ELF-1 (cell line): ENCODE measurements at places on chromosomes 1 and 21.

DNA sequence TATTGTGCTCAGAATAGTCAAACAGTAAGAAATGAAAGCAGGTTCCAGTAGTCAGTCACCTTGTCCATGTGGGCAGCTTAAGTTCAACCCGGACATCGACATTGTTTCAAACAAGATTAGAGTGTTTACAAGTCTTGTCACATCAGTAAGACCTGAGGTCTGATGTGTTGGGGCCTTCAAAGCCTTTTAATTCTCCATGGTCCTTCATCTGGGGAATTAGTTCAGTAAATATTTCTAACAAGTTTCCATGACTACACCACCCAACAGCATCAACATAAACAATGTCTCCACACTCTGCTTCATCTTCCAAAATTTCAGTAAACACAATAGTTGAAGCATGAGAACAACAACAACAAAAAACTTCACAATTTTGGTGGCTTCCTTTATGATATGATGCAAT is 15.1 kb upstream of the ADORA1 start:
- DNase-seq, result no peak

DNA sequence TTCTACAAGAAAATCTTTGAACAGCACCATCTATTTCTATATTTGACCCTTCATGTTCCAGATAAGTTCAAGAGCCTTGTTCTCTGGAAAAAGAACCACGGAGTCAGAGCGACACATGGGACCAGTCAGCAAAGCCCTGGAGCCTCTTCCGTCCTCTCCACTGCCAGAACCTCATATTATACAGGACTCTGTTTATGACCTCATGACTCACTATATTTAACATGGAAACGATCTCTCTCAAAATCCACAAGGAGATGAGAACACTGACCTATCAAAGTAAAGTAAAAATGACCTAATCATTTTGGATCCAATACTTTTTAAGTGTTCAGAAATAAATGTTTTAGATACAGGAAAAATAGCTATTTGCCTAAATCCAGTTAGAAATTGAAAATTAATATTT is 124.6 kb upstream of the KRTAP19-8 start:
- no peak for DNase-seq

- no peak for DNase-seq
These were observed 1.0 kb downstream of the DDAH1 start for GRCh38 chr1:85463731-85464496.

GRCh38 chr1:116147114-116147510 is 35.9 kb downstream of the MAB21L3 start:
- no peak for DNase-seq

DNA sequence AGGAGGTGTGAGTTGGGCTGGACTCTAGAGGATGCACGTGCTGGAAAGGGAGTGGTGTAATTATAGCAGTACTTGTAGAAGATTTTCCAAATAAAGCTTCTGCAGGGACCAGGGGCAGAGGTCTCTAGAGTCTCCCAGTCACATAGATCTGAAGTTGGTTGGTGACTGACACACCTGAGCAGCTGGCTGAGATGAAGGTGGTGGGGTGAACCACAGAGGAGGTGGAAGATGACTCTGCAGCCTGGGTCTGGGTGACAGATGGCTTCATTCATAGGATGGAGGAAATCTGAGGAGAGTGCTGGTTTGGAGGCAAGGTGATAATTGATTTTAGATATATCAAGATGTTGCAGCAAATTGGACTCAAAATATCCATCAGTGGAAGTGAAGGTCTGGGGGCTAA is 178.9 kb upstream of the IVNS1ABP start:
- DNase-seq, result no peak

GRCh38 chr1:183838221-183838620 is 33.3 kb downstream of the RGL1 start:
- DNase-seq, result no peak
